ENCODE measurements at places on chromosomes 13 and 19.

DNA sequence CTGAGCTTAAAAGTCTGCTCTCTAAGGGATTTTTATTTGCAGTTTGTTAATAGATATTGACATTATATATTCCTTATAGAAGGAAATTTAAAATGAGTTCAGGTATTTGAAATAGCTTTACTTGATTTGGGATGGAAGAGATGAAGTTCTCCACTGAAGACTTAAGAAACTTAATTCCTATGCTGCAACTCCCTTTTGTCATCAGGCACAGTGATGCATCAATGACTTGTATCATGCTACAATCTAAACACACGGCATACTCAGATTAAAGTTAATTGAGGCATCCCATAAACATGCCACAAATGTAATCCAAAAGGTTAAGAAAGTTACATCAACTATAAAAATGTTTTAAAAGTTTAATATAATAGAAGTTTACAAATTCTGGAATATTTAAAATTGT is 109.0 kb downstream of the STARD13 start:
- DNase-seq = no peak

DNA sequence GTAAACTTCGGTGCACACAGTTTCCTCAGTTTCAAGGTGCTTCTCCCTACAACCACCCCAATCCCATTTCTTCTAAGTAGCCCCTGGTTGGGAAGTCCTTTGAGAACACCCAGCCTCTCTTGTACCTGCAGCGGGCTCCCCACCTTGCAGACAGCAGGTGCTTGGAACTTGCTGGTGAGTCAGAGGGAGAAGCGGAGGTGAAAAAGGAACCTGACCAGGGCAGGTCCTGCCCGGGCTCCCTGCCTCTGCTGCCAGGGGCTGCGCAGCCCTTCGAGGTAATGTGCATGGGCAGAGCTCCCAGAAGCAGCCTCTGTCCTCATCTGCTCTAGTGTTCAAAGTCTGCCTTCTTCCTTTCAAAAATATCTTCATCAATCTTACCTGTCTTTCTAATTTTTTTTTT is 274.0 kb upstream of the SOX1 start:
- no peak for DNase-seq

GRCh38 chr13:51781246-51782022 is 22.5 kb downstream of the DHRS12 start:
- no peak for DNase-seq

DNA sequence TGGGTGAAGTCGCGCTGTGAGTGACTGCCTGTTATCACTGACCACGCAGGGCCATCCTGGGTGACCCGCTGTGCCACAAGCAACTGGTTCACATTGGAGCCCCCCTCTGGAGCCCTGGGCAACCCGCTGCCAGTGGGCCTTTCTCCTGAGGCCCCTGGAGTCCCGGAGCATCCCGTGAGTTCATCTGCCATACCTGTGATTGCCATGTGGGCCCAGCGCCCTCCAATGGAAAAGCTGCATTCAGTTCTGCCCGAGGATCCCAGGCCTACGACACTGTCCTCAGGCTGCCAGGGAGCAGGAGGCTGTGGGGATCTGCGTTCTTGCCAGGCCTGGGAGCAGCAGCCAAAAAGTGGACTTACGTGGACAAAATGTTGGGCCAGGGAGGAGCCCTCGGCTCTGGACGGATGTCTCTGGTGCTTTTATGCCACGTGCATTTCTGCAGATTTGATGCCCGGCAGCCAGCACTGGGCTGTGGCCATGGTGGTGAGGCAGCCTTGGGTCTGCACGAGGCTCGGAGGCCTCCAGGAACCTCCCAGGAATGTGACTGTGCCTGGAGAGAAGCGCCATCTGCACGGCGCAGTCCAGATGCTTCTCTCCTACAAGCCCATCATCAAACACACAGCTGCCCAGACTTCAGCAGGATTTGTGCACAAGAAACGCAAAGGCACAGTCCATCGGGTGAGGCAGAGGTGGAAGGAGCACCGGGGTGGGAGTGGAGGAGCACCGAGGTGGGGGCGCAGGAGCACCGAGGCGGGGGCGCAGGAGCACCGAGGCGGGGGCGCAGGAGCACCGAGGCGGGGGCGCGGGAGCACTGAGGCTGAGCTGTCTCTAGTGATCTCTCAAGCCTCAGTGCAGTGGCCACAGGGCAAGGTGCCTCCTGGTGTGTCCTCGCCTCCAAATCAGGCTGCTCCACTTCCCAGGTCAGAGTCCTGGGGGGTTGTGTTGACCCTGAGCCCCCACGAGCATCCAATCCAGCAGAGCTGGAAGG is 44.0 kb downstream of the C13orf46 start:
- no peak for DNase-seq

- no peak for DNase-seq
Observed at GRCh38 chr13:73833325-73834070, 300.7 kb downstream of the KLF12 start.

- DNase-seq = no peak
Observed at GRCh38 chr19:49665036-49665350, 664 bp downstream of the IRF3 start.

DNA sequence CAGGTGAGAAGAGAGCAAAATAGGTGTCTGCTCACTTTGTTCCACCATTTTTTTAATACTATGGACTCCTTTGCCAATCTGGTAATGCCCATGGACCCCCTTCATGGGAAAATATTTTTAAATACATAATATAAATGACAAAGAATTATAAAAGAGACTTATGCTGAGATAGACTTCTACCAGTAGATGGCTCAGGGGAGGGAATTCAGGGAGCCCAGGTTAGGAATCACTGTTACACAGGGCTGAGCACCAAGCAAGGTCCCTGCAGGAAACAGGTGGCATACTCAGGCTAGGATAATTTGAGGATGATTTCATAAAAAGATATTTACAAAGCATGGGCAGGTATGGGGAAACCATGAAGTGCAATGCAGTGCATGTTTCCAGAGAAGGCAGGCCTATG is 525.9 kb downstream of the FGF9 start:
- DNase-seq = no peak

- no peak for DNase-seq
Observed at GRCh38 chr19:6066661-6067646, 43.3 kb downstream of the RFX2 start.

DNA sequence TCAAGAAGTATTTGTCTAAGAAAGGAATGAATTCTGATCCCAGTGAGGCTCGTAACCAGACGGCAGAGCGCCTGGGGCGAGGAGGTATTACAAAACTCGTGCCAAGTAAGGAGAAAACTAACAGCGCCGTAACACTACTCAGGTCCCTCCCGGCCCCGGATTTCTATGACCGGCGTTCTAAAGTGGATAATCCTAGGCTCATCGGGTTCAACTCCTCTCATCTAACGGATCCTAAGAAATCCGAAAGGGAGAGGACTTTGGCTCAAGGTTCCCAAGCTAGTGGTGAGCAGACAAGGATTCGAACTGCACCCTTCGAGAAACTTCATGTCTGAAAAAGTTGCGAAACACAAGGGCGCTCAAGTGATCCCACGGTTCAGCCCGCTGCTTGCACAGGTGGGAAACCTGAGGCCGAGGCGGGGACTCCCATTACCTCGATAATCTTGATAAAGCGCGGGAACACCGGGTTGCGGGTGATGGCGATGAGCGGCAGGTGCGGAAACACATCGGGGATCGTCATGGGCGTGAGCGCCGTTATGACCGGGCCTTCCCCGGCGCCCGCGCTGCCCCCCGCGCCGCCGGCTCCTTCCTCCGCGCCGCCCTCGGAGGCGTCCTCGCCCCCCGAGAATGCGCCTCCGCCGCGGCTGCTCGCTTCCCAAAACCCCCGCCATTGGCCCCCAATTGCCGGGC is 529 bp downstream of the LONP1 start:
- no peak for DNase-seq

- DNase-seq = no peak
Observed at GRCh38 chr13:71583581-71583980, 283.4 kb downstream of the DACH1 start.

DNA sequence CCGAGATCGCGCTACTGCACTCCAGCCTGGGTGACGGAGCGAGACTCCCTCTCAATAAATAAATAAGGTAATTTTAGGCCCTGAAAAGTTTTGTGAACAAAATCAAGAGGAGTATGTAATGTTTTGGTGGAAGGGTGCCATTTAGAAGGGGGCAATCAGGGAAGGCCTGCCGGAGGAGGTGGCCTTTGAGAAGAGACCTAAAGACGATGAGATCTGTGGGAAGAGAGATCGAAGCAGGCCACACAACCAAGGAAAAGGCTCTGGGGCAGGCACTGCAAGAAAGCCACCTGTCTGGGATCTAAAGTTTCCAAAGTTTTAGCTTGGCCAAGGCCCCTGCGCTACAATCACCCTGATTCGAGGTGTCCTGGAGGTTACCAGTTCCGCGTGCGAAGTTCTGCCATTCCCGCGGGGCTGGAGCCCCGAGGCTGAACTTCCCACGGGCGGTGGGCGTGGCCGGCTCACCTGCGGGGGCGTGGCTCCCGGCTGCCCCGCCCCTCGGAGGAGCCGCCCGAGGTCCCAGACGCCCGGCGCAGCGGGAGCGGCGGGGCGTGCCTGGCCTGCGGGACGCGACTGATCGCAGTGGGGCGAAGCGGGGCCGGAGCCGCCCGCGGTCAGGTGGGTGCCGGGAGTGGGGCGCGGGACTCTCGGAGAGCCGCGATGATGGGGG is at the start of gene KLC3:
TSS of gene KLC3 (plus strand) at position 519 of the 667 bp plus-strand sequence. CDS start 4,792 bp downstream, outside the sequence.
- no peak for DNase-seq

DNA sequence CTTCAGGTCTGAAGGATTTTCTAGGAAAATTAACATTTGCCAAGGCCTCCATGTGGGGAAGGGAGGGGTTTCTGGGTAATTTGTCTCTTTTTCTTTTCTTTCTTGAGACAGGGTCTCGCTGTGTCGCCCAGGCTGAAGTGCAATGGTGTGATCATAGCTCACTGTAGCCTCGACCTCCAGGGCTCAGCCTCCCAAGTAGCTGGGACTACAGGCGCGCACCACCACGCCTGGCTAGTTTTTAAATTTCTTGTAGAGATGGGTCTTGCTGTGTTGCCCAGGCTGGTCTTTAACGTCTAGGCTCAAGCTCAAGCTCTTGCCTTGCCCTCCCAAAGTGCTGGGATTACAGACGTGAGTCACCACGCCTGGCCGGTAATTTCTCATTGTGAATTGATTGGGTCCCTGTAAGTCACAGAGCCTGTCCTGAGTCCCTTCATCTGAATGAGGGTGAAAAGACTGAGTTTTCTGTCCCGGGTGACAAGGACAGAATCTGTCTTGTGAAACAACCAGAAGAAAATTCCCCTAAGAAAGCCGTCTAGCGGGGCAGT is 10.0 kb upstream of the SPC24 start:
- DNase-seq = no peak

DNA sequence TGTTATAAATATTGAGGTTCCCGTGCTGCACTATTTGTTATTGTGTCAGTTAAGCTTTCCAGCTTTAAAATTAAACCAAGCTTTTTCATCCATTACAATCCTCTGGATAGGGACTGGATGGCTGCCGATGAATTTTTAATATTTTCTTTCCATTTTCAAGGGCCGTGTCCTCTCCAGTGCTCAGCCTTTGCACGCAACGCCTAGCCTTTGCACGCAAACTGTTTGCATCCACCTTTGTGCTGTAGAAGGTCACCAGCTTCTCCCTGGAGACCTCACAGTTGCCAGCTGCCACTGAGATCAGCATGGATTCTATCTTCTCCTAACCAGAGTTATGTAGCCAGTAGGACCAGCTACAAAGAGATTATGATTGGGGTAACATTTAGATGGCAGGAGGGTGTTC is 240.5 kb downstream of the SLC7A1 start:
- no peak for DNase-seq

DNA sequence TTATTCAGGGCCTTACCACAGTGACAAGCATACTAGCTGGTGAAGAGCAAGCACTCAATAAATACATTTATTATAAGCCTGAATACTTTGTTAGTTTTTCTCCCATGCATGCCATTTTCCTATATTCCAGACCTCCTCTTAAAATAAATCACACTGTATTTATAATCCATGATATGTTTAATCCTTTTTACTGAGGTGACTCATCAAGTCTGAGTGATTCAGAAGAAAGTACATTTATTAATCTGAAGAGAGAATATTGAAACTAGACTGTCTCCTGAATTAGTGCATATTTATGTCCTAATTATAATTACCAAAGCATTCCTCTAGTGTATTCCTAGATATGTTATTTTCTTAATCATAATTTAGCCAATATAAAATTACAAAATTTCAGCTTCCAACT is 323.3 kb downstream of the NALCN start:
- no peak for DNase-seq

DNA sequence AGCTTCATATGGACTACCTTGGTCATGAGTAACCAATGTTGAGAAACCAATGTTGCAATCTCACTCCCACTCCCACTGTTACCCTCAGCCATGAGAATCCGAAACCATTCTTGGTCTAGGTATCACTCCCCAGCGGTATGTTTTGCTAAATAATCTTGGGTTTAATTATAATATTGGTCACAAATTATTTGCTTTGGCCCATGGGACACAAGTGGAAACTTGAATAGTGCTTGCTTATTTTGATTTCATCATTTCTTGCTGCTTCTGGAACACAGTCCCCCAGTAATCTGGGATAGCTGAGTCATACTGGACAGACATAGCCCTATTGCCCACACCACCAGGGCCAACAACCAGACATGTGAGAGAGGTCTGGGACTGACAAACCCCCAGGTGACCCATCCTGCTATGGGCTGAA is 171.6 kb upstream of the IPO5 start:
- no peak for DNase-seq

GRCh38 chr19:41708481-41708880 is at the start of gene CEACAM5:
Gene CEACAM5, plus strand, starts transcription at chr19:41708626. Its CDS starts 106 bp downstream, at chr19:41708732.
- no peak for DNase-seq

- no peak for DNase-seq
Observed at GRCh38 chr13:41588899-41589298, 131.5 kb downstream of the RGCC start.

- DNase-seq = no peak
Observed at GRCh38 chr13:56893843-56894242, 246.9 kb upstream of the PRR20A start.

All from GM12892 (cell line).